ENCODE measurements at places on chromosomes 16 and 17. TPM values are rescaled to one million over a fixed set of nuclear protein-coding genes. Genes with fewer than 3 reads are reported as not detected.

GRCh38 chr17:72116661-72117521, 3.9 kb upstream of the SOX9 start:
- no peaks in the 10 kb centered on the region for H3K36me3 ChIP-seq
- H3K27me3 ChIP-seq = peaks cover 46% of the 10 kb centered on the region
- no peaks in the 10 kb centered on the region for H3K4me1 ChIP-seq

DNA sequence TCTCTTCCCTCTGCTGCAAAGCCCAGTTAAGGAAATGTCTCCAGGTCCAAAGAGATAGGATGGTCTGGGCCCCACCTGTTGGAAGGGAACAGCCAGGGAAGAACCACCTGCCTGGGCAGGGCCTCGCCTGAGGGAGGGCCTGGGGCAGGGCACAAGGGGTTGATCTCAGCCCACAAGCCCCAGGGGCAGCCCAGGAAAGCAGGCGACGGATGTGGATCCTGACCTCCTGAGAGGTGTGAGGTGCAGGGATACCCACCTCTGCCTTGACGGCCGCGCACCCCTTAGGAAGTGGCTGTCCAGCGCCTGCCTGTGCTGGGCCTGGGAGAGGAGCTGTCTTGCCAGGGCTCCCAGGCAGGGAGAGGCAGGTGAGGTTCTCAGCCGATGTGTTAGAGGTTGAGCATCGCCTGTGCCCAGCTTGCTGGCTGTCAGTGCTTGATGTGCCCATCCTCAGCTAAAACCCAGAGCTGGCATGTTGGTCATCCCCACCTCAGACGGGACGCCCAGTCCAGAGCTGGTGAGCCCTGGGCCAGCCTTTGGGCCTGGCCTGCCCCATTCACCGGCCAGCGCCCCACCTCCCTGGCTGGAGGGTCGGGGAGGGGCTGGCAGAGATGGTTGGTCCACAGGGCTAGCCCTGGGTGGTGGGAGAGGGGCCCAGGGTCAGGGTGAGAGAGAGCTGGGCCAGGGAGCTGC, 434 bp downstream of the CEMP1 start:
- no peaks in the 10 kb centered on the region for H3K27me3 ChIP-seq
- peaks cover 8% of the 10 kb centered on the region for H3K36me3 ChIP-seq
- H3K27ac ChIP-seq = no peak overlapping the region
- no peaks in the 10 kb centered on the region for H3K4me1 ChIP-seq
- DNase-seq = no peak

DLX3 gene
- 1.1 TPM for total RNA-seq

TMEM204 gene
- total RNA-seq = not detected

IGFALS gene
- not detected for total RNA-seq
